GM12864 (cell line): ENCODE measurements at places on chromosomes 5 and 9.

DNA sequence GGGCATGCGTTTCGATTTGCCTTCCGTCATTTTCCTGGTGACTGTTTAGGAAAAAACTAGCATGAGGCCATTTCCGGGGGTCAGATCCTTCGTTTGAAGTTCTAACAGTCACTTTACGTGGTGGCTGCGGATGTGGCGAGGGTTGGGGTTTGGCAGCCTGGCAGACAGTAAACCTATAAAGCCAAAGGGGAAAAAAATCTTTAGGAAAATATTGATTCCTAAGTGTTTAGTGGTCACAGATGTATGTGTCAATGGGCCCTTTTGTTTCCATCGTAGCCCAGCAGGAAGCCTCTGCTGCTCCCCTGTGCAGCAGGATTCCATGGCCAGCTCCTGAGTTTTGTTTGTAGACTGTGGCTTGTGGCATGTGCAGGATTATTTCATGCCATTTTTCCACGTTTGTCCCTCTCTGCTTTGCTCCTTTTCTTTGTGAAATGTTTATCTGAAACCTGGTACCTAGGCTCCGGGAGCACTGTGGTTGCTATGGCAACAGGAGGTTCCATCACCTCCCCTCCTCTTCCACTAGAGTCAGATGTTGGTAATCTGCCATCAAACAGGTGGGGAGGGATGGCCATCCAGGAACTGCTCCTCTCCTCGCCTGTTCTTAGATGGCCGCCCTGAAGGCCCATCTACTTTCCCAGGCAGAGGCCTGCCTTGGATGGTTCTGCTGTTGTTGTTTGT, 202.3 kb downstream of the AOPEP start:
- no peak for DNase-seq

DNA sequence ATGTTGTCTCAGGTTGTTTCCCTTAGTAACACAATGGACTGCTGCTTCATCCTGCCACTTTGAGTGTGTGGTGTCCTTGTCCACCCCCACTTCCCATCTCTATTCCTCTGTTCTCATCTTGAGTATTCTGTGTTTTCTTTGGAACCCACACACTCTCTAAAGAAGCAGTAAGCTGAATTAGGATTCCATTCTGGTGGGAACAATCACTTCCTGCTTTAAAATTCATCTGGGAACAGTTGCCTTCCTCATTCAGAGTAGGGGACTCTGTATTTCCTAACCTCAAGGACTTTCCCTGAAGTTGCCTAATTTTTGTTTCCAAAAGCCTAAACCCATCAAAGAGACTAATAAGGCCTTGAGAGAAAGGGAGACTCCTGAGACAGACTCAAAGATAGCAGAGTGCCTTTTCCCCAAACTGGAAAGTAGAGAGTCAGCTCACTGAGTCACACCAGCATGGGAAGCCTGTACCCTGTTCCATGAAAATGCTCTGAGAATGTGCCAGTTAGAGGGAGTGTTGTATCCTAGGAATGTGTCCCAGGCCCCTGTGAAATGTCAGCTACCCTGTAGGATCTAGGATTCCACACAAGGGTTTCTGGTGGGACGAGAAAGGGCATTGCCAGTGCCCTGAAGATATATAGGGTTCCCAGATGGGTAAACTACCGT, 63.6 kb downstream of the CCDC192 start:
- no peak for DNase-seq

- DNase-seq: no peak
Measured at GRCh38 chr5:110951373-110951791, 120.1 kb upstream of the TSLP start.

DNA sequence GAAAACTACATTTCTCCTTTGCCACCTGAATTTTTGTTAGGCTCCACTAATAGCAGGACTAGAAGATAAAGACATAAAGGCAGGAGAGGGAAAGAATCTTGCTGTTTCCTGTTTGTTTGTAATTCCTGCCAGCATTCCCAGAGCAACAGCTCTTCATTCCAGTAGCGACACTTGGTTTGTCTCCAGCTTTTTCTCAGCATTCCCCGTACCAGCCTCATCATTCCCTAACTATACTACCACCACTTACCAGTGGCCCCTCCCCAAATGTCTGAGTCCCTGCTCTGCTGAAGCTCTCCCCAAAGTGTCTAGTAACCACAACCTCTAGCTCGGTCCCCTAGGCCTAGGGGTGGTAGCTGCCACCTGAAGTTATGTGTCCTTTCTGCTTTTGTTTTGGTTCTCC, 18.6 kb downstream of the CETN3 start:
- DNase-seq: no peak

GRCh38 chr9:6907772-6908381, 150.1 kb downstream of the KDM4C start:
- no peak for DNase-seq

DNA sequence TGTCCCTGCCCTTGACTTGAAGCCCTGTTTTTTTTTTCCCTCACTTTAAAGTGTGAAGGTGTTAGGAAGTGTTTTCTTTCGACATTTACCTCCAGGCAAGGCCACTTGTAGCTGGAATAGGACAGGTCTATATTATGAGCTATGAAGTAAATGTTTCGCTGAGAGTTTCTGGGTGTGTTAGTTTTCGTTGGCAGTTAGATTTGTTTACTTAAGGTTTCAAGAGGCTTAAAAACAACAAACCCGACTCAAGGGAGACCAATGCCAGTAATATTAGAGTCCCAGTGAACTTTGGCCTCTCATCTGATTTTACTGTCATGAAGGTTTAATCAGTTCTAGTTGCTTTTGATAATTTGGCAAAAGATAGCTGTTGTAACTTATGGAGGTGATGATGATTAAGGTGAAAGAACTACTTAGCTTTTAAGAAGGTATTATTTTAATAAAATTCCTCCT, 25.2 kb downstream of the OCLN start:
- no peak for DNase-seq

DNA sequence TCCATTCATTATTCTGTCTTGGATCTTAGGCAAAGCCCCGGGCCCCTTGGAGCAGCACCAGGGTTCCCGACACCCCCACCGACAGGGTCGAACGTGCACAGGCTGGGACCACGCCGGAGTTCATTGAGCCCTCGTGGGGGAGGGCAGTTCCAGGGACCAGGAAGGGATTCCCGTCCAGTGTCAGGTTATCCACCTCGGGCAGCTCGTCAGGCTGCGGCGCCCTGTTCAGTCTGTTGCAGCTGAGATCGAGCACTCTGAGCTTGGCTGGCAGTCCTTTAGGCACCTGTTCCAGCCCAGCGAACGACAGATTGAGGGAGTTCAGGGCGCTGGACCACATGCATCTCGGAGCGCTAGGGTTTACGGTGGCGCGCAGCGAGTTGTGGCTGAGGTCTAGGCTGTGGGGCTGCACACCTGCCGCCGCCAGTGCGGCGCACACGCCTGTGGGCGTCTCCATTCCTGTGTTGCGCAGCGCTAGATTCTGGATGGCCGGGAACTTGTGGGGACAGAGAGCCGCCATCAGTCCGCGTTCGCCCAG, 1.1 kb downstream of the CD14 start:
- DNase-seq: no peak
